ENCODE measurements at places on chromosomes 5 and 9. TPM values are rescaled to one million over a fixed set of nuclear protein-coding genes. Genes with fewer than 3 reads are reported as not detected.

GRCh38 chr5:151483176-151483575 lies 35.8 kb downstream of the SLC36A1 start:
- DNase-seq, result no peak

The NMUR2 gene
- 0.16 TPM for polyA plus RNA-seq

GRCh38 chr9:108095496-108095895 lies 605.9 kb upstream of the KLF4 start:
- no peak for DNase-seq

DNA sequence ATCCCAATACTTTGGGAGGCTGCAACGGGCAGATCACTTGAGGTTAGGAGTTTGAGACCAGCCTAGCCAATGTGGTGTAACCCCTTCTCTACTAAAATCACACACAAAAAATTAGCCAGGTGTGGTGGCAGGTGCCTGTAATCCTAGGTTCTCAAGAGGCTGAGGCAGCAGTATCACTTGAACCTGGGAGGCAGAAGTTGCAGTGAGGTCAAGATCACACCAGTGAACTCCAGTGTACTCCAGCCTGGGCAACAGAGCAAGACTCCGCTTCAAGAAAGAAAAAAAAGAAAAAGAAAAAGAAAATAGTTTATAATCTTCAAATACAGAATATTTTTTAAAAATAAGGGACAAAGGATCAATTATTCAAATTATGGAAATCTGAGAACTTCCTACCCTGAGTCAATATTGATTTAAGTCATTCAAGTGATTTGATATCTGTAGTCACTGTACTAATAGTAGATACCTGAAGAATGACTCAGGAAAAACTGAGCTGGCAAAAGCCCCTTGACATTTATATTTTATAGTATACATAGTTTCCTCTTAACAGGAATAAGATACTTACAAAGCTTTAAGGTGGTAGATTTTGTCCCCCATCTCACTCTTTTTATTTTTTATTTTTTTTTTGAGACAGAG lies 61.8 kb downstream of the PTBP3 start:
- no peak for DNase-seq

GRCh38 chr9:78363221-78363620 lies 66.3 kb downstream of the PSAT1 start:
- no peak for DNase-seq

DNA sequence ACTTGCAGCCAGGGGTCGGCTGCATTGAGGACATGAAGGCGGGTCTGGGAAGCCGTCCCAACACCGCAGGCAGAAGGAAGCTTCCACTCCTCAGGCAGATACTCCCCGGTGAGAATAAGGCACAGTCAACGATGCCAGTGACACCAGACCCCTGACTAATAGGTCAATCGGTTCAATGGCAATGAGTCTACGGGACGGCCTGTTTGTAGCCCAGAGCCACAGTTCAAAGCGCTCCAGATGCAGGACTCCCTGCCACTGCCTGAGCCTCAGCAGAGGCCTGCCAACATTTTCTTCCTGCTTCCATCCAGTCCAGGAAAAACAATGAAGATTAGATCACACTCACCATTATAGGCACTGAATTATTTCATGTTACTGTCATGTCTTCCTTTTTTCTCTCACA lies 84.5 kb upstream of the SIMC1 start:
- DNase-seq, result no peak

The GALNT12 gene
- 9.5 TPM for polyA plus RNA-seq

The RNF183 gene
- polyA plus RNA-seq, result 5.7 TPM

The TEK gene
- polyA plus RNA-seq, result 46.6 TPM

Data from right renal pelvis (tissue), 4 donors.